ENCODE measurements at places on chromosomes 7 and 10. TPM values are rescaled to one million over a fixed set of nuclear protein-coding genes. Genes with fewer than 3 reads are reported as not detected.

The ADIRF gene
- total RNA-seq: 178 TPM

The RBM20 gene
- 0.11 TPM for total RNA-seq

The LBX1 gene
- not detected for total RNA-seq

The ZNF853 gene
- total RNA-seq: 10.3 TPM

DNA sequence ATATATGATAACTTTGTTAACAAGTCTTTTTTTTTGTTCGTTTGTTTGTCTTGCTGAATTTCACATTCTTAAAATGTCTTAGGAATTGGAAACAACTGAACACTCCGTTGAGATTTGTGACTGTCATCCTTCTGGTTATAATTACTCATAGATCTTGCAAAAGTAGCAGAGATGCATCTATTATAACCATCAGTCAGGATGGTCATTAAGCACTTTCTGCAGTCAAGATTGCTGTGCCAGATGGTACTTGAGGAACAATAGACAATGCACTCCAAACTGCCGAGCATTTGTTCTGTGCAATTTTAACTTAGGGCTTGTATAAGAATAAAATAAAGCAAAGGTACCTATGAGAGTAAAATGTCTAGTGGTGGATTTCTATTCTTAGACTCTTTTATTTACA lies 710.1 kb upstream of the KCND2 start:
- H3K27ac ChIP-seq: no peak overlapping the region
- no peaks in the 10 kb centered on the region for H3K27me3 ChIP-seq
- DNase-seq: no peak
- H3K36me3 ChIP-seq: no peaks in the 10 kb centered on the region
- no peaks in the 10 kb centered on the region for H3K4me1 ChIP-seq

DNA sequence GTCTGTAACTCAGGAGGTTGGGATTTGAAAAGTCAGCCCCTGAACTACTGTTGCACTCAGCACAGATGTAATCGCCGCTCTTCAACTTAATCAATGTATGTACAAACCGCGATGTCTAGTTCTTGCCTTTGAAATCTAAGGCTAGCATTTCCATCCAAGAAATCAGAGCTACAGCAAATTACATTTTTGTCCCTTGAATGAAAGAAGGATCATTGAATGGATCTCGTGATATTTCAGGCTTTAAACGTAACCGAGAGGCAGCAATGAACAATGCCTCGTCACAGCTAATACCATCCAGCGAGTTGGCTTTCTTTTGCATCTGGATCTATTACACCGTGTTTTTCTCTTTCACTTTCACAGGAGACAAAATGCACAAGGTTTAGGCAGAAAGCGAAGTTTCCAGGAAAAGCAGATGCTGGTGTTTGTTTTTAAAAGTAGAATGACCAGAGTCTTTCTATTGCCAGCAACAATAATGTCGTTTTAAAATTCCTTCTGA lies 5.5 kb downstream of the SKIDA1 start:
- peak overlapping the region; percentile 24 for H3K27ac ChIP-seq
- no peaks in the 10 kb centered on the region for H3K27me3 ChIP-seq
- H3K36me3 ChIP-seq: no peaks in the 10 kb centered on the region
- no peak overlapping the region for H3K4me3 ChIP-seq

GRCh38 chr7:136136906-136137454 lies 159.8 kb upstream of the MTPN start:
- no peak overlapping the region for H3K4me3 ChIP-seq
- no peaks in the 10 kb centered on the region for H3K36me3 ChIP-seq
- no peaks in the 10 kb centered on the region for H3K4me1 ChIP-seq
- no peaks in the 10 kb centered on the region for H3K27me3 ChIP-seq

DNA sequence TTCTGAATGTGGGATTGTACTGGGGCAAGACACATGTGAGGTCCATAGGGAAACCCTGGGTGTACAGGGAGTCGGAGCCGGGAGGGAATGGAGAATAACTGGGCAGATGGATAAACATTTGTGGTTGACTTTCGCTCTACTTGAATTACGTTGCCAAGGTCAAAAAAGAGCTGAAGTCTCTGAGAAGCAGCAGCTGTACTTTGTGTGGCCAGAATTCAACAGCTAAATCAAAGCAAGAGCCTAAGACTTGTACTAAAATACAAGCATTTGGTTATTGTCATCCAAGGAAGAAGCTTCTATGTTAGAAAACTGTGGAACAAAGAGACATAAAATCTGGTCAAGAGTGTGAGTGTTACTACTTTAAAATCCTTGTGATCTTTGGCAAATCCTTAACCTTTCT lies 457.2 kb downstream of the ARL4A start:
- H3K4me1 ChIP-seq: no peaks in the 10 kb centered on the region
- no peaks in the 10 kb centered on the region for H3K36me3 ChIP-seq
- no peak overlapping the region for H3K27ac ChIP-seq
- no peaks in the 10 kb centered on the region for H3K27me3 ChIP-seq
- H3K4me3 ChIP-seq: no peak overlapping the region

GRCh38 chr7:55504093-55504859 lies 68.0 kb downstream of the VOPP1 start:
- H3K4me1 ChIP-seq: peaks cover 4% of the 10 kb centered on the region
- no peak overlapping the region for H3K4me3 ChIP-seq
- H3K27ac ChIP-seq: no peak overlapping the region
- DNase-seq: no peak
- no peaks in the 10 kb centered on the region for H3K36me3 ChIP-seq

DNA sequence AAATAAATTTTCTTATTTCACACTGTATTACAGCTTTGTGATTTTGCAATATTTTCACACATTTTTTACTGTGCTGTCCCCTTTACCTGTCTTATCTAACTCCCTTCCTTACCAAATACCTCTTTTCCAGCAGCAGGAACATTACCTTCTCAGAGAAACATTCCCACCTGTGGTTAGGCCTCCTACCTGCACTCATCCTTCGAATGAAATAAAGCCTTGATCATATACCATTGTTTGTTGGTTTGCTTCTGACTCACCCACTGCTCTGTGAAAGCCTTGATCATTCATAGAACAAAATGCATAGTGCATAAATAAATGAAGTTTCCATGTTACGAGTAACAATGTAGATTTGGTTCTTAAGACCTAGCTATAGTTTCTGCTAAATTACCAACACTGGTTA lies 256.3 kb downstream of the ARL4A start:
- no peak for DNase-seq
- no peaks in the 10 kb centered on the region for H3K36me3 ChIP-seq
- H3K27ac ChIP-seq: no peak overlapping the region

- no peak overlapping the region for H3K27ac ChIP-seq
- no peaks in the 10 kb centered on the region for H3K4me1 ChIP-seq
- H3K36me3 ChIP-seq: no peaks in the 10 kb centered on the region
- H3K4me3 ChIP-seq: no peak overlapping the region
Observed at GRCh38 chr10:8144496-8144895, 90.0 kb downstream of the GATA3 start.

DNA sequence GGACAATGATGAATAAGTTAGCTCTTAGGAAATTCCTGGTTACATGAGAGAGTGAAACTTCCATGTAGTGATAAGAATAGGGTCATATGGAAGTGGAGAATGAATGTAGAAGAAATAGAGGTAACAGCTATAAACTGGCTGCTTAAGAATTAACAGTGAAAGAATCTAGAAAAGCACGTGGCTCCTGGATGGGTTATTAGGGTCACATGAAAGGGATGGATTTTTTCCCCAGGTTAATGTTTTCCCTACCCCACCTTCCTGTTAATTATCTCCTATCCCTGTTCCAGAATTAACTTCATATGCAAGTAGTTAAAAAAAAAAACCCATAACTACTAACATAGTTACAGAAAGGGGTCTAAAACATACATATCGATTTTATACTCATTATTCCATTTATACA lies 58.0 kb downstream of the ANKIB1 start:
- no peak overlapping the region for H3K27ac ChIP-seq
- no peak overlapping the region for H3K4me3 ChIP-seq
- H3K4me1 ChIP-seq: no peaks in the 10 kb centered on the region

DNA sequence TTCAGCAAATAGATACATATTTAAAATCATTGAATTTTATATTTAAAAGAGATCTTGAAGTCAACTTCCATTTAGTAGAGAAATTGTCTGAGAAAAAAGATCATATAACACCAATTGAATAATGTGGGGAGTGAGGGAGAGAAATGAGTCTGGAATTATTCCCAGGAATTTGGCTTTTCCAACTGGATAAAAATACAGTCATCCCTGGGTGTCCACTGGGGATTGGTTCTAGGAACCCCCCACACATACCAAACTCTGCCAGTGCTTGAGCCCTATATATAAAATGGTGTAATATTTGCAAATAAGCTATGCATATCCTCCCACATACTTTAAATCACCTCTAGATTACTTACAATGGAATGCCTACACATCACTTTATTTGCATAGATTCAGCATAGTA lies 162.8 kb upstream of the SEMA3C start:
- no peaks in the 10 kb centered on the region for H3K36me3 ChIP-seq
- H3K27me3 ChIP-seq: no peaks in the 10 kb centered on the region
- no peaks in the 10 kb centered on the region for H3K4me1 ChIP-seq
- no peak overlapping the region for H3K4me3 ChIP-seq
- DNase-seq: no peak

Data from upper lobe of left lung (tissue), 6 donors.